HL-60 (cell line): ENCODE measurements at places on chromosomes 12 and 14.

- DNase-seq: no peak
Measured at GRCh38 chr14:46136456-46136855, 515.1 kb downstream of the RPL10L start.

GRCh38 chr14:23728791-23729190, 92.6 kb downstream of the DHRS2 start:
- no peak for DNase-seq

- DNase-seq: no peak
Measured at GRCh38 chr12:117900561-117900960, 68.2 kb downstream of the KSR2 start.

GRCh38 chr12:77777274-77777673, 53.4 kb upstream of the NAV3 start:
- no peak for DNase-seq

DNA sequence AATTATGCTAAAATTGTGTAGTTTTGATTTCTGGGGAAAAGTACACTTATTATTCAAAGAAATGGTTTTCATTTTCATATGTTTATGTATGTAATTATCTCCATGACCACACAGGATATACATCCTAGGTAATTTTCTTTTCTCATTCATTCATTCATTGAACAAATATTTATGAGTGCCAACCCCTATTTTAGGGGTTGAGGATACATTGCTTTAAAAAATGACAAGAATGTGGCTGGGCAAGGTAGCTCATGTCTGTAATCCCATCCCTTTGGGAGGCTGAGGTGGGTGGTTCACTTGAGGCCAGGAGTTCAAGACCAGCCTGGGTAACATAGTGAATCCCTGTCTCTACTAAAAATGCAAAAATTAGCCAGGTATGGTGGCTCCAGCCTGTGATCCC, 40.9 kb downstream of the SGPP1 start:
- no peak for DNase-seq

DNA sequence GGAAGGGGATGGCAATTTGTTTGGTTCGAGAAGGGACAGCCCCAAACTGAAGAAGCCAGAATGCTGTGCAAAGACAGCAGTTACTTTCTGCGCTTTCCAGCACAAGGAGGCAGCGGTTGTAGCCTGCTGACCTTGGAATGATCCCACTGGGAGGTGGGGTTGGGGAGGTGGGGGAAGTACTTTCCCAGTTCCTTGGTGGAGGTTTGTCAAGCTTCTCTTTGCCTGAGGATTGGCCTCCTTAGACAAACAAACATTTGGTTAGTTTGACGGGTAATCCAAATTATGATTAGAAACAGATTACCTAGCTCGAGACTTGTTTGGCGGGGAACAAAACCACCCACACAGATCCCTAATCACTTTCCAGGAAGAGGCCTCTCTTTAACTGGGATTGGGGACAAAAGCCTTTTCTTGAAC, 79.1 kb upstream of the EGLN3 start:
- no peak for DNase-seq

DNA sequence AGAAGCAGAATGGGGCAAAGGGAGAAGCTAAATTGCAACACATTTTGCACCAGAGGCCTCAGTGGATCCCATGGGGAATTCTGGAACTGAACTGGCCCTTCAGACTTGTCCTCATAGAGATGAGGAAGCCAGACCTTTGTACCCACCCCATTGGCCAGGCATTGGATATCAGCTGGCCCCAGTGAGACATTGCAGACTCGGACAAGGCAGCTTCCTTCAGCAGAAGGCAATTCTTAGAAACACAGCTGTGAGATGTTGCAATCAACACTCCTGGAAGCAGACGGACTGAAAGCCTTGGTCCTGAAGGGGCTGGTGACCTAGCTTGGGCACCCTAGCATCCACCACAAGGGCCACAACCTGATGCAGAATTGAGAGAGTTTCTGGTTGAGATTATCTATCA, 218.1 kb downstream of the MSRB3 start:
- DNase-seq: peak; percentile 6

GRCh38 chr12:100128512-100128908, 14.2 kb downstream of the BLTP3B start:
- DNase-seq: peak; percentile 74

DNA sequence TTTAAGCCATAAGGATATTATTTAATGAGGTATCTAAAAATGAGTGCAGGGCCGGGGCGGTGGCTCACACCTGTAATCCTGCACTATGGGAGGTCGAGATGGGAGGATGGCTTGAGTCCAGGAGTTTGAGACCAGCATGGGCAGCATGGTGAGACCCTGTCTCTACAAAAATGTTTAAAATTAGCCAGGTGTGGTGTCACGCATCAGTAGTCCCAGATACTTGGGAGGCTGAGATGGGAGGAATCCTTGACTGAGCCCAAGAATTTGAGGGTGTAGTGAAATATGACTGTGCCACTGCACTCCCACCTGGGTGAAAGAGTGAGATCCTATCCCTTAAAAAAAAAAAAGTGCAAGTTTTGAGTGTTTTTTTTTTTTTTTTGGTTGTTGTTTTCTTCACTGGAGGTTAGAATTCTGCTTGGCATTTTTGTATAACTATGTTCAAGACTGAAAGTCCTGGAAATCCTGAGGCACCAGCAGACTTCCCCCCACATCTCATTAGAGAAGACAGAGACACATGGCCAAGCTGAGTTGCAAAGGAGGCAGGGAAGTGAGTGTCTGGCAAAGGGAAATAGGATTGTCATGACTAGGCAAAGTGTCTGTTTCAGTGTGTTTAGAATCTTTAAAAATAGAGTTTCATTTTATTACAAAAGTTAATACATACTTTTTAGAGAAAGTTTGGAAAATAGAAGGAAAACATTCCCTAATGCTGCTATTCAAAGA, 53.5 kb upstream of the DUSP6 start:
- DNase-seq: no peak

DNA sequence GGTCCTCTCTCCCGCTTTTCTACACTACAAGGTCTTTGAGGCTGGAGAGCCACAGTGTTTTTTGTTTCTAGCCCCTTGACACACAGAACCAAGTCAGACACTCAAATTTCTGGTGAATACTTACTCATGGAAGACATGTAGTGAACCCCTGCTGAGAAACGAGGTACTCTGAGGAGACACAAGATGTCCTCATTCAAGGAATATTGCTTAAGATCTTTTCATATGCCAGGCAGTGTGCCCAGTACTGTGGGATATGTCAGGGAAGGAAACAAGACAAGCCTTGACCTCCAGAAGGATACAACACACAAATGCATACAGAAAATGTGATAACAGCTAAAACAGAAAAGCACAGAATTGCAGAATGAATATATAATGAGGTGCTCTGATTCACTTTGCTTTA, 75.9 kb downstream of the TMTC1 start:
- DNase-seq: no peak

DNA sequence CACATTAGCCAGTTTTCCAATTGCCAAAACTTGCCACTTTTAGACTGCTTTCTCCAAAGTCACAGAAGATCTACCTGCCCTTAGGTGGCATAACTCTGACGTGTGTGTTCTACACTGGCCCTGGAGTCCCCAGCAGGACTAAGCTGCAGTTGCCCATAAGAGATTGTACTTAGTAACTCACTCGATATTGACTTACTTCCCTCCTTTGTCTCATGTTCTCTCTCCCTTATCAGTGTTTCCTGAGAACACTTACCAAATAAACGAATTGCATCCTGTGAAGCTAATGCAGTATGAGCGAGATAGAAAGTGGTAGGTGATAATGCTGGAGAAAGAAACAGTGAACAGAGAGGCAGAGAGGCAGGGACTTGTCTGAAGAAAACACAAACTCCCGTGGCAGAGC, 117.2 kb downstream of the NUAK1 start:
- DNase-seq: no peak

DNA sequence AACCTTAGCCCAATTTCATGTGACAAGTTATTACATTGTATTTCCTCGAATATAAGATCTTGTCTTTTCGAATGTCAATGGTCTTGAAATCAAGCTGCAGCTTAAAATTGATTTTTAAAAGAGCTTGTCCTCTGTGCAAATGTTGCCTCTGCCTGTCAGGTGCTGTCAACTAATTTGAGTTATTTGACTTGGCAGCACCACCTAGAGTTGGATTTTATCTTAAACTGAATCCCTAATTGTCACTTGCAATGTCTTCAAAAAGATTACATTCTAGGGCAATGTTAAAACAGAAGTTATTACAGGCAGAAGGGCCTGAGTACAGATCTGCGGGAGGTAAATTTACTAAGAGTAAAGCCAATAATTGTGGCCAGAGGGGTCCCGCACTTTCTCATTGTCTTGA, 26.2 kb upstream of the TUNAR start:
- DNase-seq: no peak

GRCh38 chr14:91354221-91354916, 63.3 kb downstream of the CCDC88C start:
- no peak for DNase-seq

GRCh38 chr12:14936224-14936861, 2.0 kb downstream of the ERP27 start:
- DNase-seq: no peak

DNA sequence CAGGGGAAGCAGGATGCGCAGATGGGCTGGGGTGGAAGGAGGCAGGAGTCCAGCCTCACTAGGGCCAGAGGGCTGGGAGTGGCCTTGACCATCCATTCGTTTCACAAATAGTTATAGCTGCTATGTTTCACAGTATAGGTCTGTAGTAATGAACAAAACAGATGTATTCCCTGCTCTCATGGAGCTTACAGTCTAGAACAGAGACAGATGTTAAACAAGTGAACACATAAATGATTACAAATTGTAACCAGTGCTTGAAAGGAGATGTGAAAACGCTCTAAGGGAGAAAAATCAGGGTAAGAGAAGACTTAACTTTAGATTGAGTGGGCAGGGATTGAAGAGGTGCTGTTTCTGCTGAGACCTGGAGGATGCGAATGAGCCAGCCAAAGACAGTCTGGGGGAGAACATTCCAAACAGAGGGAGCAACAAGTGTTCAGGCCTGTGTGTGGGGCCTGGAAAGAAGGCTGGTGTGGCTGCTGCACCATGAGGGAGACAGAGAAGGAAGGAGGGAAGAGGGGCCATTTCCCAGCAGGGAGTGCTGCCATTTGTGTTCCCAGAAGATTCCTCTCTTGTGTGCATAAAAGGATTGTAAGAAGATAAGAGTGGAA, 14.6 kb downstream of the CFAP251 start:
- DNase-seq: no peak

GRCh38 chr12:27524839-27525753, 1.1 kb downstream of the PPFIBP1 start:
- DNase-seq: no peak

DNA sequence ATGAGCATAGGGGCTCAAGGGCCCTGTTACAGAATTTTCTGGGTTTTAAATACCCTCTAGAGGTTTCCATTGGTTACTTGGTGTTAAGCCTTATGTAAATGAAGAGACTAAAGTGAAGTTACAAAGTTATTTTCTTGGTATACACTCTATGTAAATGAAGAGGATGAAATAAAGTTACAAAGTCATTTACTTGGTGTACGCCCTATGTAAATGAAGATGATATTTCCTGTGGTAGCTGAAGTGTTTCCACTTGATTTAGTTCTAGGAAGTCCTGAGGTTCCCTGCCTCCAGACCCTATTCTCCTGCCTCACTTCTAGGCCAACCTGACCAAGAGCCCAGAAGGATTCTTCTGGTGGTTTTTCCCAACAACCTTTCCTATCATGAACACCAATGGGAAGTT, 126.1 kb downstream of the SPTSSA start:
- no peak for DNase-seq

DNA sequence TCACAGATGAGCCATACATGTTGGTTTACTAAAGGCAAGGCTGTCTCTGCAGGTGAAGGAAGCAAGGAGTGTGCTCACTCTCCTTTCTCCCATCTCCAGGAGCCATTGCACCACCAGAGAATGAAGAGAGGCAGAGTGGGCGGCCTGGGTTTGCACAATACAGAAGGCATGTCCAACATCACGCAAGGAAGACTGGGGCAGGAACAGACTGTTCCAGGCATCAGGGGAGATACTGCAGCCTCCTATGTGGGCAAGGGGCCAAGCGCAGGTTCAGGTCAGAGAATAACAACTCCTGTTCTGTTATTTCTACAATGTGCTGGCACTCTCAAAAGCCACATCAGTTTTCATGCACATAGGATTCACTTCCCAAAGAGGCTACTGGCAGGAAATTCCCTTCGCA, 1.7 kb upstream of the TMEM229B start:
- DNase-seq: no peak

DNA sequence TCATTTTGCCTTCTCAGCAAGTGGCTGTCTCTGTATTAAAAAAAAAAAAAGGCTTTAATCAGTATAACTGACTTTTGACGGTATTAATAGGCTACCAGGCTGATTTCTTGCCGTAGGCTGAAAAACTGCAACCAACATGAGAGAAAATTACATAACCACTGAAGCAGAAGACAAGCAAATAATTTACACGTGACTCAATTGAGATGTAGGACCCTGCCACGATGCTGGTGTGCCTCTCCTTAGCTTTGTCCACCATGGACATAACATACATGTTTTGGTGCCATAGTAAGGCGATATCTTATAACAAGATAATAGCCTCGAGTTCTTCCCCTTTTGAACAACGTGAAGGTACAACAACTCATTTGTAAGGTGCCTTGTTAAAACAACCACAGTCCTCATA, 88.7 kb upstream of the GRIP1 start:
- DNase-seq: no peak

GRCh38 chr12:85568395-85569103, 267.7 kb downstream of the RASSF9 start:
- no peak for DNase-seq

GRCh38 chr12:3988519-3989217, 115.5 kb upstream of the PARP11 start:
- DNase-seq: peak; percentile 26

- DNase-seq: no peak
Measured at GRCh38 chr14:91413547-91414474, 3.8 kb downstream of the CCDC88C start.

DNA sequence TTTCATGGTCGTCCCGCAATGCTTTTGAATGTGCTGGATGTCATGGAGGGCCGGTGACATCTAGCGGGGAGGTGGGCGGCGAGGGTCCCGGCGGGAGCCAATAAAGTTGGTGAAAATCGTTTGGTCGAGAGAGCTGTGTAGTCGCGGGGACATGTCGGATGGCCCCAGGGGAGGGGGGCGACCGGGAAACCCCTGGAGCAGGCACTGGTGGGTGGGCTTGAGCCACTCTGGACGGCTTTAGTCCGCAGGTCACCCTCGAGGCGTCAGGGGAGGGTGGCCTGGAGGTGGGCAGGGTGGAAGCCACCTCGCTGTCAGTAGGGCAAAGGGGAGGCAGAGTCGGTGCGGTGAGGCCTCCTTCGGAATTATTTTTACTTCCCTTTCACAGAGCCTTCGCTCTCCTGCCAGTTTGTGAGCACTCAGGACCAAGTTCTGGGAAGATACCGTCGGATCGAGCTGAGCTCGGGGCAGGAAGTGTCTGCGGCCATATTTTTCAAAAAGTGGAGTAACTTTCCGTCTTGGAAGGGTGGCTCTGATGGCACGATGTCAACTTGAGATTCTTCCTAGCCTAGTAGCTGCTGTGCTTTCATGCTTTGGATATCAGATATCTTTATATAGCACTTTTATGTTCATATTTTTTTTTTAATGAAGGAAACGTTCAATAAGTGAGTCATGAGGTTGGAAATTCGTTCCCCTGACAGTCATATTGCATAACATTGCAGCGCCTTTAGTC, 28.2 kb downstream of the WBP11 start:
- DNase-seq: peak; percentile 18

GRCh38 chr12:62750941-62751809, 183.8 kb downstream of the PPM1H start:
- DNase-seq: no peak

GRCh38 chr14:42407153-42407552, 800.5 kb downstream of the LRFN5 start:
- no peak for DNase-seq
